ENCODE measurements at places on chromosomes 6 and 20.

- DNase-seq, result no peak
Measured at GRCh38 chr6:111691345-111692225, 85.9 kb upstream of the TRAF3IP2 start.

DNA sequence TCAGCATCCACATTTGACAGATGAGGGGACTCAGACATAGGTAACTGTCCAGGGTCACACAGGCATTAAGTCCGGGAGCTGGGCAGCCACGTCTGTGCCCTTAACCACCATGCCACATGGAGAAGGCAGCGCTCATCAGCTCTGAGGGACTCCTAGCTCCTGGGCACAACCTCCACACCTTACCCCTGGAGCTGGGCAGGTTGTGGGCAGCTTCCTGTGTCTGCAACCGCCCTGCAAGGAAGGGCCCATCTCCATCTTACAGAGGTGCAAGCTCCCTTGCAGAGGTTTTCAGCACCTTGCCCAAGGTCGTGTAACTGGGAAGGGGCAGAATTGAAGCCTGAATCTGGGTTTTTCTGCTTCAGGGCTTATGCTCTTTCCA lies 7.9 kb downstream of the CCDC167 start:
- no peak for DNase-seq

DNA sequence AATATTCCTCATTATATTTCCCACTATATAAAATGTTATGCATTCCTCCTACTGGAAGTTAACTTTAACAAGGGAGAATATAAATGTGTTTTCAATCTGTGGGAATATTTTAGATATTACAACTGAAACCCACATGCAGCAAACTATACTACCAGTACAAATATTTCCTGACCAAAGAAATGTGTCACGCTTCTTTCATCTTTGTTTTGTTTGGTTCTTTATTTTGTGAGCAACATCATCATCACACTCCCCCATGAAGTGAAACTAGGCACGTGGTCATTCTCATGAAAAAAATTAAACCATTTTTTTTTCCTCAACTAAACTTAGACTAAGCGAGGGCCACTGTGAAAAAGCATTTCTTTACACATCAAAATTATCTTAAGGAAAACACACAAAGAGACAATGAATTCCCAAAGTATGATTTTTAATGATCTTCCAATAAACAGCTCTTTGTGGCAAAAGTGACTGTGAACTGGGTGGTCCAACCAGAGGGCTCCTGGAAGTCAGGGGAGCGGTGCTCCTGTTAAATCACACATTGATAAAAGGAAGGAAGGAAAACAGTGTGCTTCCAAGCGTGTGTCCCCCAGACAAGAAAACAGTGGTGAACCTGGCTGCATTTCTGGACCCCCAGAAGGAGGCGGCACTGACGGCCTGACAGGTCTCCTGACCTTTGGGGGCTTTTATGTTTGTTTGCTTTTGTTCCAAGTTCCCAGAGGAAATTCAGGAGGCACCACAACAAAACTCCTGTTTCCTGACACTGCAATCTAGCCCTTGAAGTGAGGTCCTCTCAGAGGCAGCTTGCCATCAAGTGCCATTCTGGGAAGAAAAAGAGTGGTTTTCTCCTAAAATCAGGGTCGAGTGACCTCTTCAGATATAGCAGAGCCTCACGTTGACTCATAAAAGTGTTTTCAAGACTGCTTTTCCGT lies 166.8 kb upstream of the FOXQ1 start:
- no peak for DNase-seq

GRCh38 chr6:150417899-150418826 lies 49.4 kb downstream of the IYD start:
- DNase-seq, result no peak

GRCh38 chr6:73564578-73565345 lies 43.9 kb upstream of the EEF1A1 start:
- DNase-seq, result no peak

DNA sequence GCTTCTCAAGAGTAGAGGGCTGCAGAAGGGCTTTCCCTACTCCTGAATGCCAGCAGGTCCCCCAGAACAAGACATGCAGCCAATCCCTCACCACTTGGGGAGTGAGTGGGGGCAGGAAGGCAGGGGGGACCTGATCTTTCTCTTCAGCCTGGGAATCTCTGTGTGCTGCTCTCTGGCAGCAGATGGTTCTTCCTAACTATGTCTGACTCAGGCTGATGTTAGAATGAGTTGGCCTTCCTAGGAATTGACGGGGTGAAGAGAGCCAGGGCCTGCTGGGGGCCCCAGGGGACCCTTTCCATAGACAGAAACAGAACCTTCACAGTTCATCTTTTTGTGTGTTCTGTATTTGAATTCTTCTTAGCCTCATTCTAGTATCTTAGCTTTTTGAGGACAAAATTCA lies 29.0 kb upstream of the TCP11 start:
- DNase-seq, result no peak

DNA sequence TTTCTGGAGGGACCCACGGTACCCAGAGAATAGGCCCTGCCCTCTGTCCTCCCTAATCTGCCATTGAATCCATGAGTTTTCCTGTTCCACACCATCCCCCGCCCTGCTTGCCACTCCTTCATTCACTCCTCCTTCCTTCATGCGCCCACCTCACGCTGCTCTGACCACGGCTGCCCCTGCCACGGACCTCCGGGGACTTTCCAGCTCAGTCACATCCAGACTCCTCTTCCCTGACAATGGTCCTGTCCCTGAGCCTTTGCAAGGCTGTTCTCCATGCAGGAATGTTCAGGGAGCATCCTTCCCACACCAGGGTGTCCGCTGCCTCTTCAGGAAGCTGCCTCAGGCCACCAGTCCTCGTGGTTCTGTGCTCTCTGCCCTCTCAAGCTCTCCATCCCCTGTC lies 25.9 kb downstream of the GLP1R start:
- no peak for DNase-seq

DNA sequence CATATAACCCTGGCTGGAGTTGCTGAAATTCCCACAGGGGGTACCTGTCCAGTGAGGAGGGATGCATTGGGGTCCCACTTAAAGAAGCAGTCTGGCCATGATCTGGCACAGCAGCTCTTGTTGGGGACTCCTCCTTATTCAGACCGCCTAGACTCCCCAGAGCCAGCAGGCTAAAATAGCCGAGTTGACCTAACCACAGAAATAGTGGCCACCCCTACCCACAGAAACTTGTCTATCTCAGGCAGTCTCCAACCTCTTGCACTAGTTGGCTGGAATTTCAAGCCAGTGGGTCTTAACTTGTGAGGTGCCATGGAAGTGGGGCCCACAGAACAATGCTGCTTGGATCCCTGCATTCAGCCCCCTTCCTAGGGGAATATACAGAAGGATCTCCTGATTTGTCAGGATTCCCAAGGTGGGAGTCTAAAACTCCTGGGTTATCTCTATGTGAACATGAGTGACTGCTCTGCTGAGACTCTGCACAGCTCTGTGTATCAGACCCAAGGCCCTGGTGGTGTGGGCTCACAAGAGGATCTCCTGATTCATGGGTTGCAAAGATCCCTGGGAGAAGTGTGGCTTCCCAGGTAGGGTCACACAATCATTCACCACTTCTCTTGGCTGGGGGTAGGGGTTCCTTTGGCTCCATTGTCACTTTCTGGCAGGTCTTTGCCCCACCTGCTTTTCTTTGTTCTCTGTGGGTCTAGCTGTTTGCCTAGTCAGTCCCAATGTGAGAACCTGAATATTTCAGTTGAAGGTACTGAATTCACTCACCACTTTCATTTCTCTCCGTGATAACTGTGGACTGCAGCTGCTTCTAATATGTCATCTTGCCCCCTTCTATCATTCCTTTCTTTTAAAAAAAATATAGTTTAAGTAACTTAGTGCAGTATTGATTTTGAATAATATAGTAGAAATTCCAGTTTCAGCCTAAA lies 65.5 kb upstream of the CLVS2 start:
- no peak for DNase-seq

GRCh38 chr6:163904186-163904585 lies 489.7 kb downstream of the QKI start:
- no peak for DNase-seq

- DNase-seq, result no peak
Measured at GRCh38 chr6:112563368-112563767, 216.2 kb downstream of the RFPL4B start.

- DNase-seq, result no peak
Measured at GRCh38 chr6:118507636-118508035, 40.5 kb upstream of the PLN start.

DNA sequence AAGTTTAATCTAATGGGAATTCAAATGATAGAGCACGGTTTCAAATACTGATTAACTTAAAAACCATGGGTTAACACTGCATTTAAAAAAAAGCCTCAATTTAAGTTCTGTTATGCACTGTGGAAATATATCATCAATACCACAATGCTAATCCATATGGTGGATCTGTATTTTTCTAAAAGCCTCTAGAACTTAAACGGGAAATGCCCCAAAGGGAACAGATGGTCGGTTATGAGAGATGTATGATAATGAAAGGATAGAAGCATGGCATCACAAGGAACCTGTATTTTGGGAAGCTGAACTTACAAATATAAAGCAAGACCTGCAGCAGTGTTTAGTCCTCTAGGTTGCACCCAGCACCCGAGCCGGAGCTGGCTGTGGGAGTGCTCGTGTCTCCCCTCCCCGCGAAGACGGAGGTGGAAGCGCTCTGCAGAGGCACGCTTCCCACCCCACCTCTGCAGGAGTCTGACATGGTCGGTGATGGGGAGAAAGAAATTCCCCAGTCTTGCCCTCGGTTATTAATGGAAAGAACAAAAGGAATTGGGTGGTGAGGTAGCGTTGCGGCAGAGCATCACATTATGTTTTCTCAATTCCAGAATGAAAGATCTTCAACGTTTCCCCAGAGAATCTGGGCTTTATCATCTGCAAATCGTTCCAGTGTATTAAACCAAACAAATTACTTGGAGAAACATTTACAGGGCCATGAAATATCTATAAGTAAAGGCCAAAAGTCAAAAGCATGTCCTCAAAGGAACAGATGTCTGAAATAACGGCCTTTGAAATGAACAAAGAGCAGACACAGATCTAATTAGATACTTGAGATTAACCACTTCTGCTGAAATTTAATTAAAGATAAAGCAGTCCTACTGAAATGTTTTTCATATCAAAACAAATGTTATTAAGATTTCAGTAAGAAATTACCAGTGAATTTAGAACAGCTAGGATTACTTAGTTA lies 103.1 kb upstream of the POPDC3 start:
- no peak for DNase-seq

DNA sequence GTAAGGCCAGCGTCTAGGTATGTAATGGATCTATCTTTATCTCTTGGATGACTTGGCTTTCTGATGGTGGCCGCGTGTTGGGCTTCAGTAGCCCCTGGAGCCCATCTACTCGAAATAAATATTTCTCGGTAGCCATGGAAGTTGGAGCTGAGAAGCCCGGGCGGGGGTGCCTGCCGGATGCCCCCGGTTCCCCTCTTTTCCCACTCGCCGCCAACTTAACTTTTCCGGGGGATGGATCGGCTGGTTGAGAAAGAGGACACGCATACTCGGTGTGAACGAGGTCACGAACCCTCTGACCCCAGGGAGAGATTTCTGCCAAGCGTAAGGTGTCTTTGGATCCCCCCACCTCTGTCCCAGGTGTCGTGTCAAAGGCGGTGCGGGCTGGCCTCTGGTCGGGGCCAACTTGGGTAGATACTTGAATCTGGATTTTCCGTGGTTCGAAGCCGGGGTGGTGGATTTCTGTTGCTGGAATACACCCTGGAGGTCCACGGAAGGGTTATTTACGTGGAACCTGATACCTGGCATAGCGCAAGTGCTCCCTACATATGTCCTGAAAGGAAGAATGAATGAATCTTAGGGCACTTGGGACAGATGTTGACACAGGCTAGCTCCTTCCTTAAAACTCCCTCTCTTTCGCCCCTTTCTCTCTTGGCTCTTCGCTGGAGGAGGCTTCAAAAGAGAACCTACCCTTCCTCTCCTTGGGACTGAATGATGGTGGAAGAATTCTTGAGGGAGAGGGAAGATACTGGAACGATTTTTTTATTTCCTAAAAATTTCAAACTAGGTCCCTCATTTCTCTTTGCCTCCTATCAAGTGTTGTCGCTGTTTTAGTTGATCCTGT lies 996 bp downstream of the DOK5 start:
- peak; percentile 5 for DNase-seq

DNA sequence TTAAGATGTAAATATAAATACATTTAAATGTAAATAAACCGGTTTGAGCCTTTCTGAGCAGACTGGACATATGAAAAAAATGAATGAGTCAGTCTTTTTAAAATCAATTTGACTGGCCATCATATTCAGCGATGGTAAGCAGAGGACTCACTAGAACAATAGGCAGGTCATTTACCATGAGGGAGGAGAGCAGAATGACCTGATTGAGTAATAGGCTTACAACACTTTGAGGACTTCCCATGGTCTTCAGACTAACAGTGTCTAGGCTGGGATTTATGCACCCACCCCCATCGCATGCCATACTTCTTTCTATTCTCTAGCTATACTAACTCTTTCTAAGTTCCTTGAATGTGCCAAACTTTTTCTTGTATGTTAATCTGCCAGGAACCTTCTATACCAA lies 241.9 kb upstream of the RAB32 start:
- no peak for DNase-seq

DNA sequence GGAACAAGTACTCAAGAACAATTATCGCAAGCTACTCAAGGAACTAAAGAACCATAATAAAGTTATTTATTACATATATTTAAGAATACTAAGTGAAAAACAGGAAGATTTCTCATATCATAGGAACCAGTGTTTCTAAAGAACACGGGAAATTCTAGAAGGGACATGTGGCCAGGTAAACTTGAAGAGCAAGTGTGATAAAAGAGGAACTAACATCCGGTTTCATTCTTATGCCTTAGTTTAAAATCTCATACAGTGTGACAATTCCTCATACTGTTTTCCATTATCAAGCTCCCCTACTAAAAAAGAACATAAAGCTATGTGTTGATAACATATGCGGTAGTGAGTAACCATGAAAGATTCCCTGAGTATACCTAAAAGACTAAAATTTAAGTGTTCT lies 163.5 kb upstream of the SHLD1 start:
- no peak for DNase-seq

GRCh38 chr6:165906736-165907135 lies 243.7 kb upstream of the PDE10A start:
- DNase-seq, result no peak

GRCh38 chr6:147154454-147154853 lies 49.8 kb upstream of the STXBP5 start:
- DNase-seq, result no peak

DNA sequence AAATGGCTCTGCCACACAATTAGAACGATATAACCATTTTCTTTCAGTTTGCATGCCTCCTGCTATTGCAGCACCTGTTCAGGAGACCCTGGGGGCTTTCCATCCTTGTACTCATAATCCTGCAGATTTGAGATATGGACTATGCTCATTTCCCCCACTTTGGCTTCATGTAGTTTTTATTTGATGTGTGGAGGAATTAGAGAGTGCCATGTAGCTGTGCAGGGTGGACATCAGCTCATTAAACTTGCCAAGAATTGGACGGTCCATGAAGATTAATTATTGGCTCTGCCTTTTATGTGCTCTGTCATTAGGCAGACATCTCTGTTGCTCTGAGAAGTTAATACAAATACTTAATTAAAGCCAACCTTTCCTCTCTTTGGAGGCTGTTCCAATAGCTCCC lies 66.2 kb upstream of the CD83 start:
- no peak for DNase-seq

- DNase-seq, result no peak
Measured at GRCh38 chr6:46116289-46116688, 13.5 kb upstream of the ENPP4 start.

Measured in head of caudate nucleus (tissue), 42 donors.